Germinal center (tissue), 1 donor: ENCODE measurements at places on chromosomes 12 and 14.

DNA sequence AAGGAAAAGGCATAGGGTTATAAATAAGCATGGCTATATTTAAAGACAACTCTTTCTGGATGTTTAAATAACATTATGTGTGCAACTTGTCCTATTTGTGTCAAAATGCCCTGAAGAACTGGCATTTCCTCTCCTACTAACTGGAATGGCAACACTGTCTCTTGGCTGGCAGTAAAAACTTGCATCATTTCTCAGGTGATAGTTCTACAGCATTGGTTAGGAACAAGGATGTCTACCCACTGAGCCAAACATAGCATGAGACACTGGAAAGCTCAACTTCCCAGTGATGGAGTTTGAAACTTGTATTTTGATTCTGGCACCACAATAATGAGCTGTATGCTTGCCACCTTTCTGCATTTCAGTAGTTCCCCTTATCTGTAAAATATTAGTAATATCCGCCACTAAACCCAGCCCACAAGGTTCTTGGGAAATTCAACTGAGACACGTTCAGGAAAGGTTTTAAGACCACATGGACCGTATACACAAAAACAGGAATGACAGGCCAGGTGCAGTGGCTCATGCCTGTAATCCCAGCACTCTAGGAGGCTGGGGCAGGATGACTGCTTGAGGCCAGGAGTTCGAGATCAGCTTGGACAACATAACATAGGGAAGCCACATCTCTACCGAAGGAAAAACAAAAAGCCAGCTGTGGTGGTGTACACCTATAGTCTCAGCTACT lies 5.1 kb downstream of the SLC38A2 start:
- DNase-seq: no peak

GRCh38 chr14:78075555-78076277 lies 94.5 kb upstream of the NRXN3 start:
- DNase-seq: no peak

DNA sequence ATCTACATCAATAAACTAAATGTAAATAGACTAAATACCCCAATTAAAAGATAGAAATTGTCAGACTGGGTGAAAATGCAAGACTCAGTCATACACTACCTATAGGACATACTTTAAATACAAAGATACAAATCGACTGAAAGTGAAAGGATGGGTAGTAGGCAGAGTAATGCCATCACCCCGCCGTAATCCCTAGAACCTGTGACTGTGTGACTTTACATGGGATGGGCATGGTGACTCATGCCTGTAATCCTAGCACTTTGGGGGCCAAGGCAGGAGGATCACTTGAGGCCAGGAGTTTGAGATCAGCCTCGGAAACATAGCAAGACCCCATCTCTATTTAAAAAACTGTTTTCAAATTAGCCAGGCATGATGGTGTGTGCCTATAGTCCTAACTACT lies 2.6 kb upstream of the EVL start:
- DNase-seq: no peak

GRCh38 chr14:53192052-53192760 lies 39.1 kb upstream of the DDHD1 start:
- no peak for DNase-seq

DNA sequence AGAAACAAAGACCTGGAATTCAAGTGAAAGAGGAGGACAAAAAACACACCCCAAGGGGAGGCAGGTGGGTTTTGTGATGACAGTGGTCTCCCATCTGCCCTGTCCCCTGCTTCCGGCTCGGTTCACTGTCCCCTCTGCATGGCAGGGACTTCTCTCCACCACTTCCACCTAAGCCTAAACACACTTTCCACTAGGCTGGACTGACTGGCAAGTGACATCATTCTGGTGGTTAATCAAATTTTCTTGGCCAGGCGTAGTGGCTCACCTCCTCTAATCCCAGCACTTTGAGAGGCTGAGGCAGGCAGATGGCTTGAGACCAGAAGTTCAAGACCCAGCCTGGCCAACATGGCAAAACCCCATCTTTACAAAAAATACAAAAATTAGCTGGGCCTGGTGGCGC lies 11.9 kb downstream of the PLEKHG6 start:
- DNase-seq: no peak

DNA sequence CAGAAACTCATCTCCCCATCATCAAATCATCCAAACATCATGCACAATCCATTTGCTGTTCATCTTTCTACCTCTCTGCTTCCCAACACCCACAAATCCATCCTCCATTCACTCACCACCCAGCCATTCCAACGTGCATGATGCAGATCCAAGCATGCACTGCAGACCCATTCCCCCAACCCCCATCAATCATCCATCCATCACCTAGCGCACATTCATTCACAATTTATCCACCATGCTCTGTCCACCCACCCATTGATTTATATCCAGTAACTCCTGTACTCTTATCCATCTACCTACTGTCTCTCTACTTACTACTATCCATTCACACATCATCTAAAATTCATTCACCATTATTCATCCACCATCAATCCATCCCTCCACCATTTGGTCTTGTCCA lies 4.0 kb upstream of the AMN start:
- DNase-seq: no peak

- DNase-seq: no peak
These were observed 593.0 kb downstream of the SOX5 start for GRCh38 chr12:23356440-23356839.

GRCh38 chr12:72493407-72493806 lies 221.2 kb downstream of the TRHDE start:
- DNase-seq: no peak

DNA sequence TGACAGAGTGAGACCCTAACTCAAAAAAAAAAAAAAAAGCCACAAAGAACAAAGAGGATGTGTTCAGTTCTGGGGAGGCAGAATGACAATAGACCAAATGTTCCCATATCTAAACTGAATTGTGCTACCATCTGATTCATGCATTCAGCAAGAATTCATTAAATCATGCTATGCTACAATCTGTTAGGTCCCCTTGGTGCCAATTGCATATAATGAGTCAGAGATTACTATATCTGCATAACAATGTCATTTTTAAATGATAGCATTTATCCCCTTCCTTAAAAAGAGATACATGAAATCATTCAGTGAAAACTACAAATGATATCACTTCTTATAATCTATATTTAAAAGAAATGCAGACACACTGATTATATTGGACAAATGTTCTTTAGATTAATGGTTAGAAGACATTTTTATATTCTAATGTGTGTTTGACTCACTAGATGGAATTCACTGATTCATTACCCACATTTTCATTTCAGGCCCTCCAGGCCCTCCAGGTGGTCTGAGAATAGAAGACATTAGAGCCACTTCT lies 207.6 kb upstream of the PDZRN4 start:
- DNase-seq: no peak
